ENCODE measurements at places on chromosomes 3 and 15. TPM values are rescaled to one million over a fixed set of nuclear protein-coding genes. Genes with fewer than 3 reads are reported as not detected.

Gene KLHL6
- total RNA-seq = not detected

Gene RAD51
- 8.4 TPM for total RNA-seq

Gene SMCO1
- total RNA-seq = not detected

Gene TRH
- total RNA-seq = not detected

Gene MEIS2
- 50.3 TPM for total RNA-seq

Gene SENP8
- total RNA-seq = 3.1 TPM

Gene SCAMP5
- total RNA-seq = 0.36 TPM

Gene TM4SF1
- 366 TPM for total RNA-seq

Gene IQCF2
- total RNA-seq = not detected

Gene SLC38A3
- 0.36 TPM for total RNA-seq

Gene OSTN
- 0.28 TPM for total RNA-seq

Gene PLA2G4E
- total RNA-seq = not detected

Gene IL1RAP
- 9.4 TPM for total RNA-seq

Gene ZKSCAN7
- total RNA-seq = 4.7 TPM

Gene GREM1
- total RNA-seq = 848 TPM

Gene CYP1A2
- total RNA-seq = not detected

Gene NBEAL2
- total RNA-seq = 2.2 TPM

Gene DAPK2
- total RNA-seq = 0.36 TPM

Gene GAP43
- total RNA-seq = 0.36 TPM
